Large intestine (tissue), 12 donors: ENCODE measurements at places on chromosomes 1 and 21. TPM values are rescaled to one million over a fixed set of nuclear protein-coding genes. Genes with fewer than 3 reads are reported as not detected.

GRCh38 chr1:240906477-240906876, 294.5 kb upstream of the GREM2 start:
- peak; percentile 64 for DNase-seq

CCDC185 gene
- polyA plus RNA-seq: not detected

DNA sequence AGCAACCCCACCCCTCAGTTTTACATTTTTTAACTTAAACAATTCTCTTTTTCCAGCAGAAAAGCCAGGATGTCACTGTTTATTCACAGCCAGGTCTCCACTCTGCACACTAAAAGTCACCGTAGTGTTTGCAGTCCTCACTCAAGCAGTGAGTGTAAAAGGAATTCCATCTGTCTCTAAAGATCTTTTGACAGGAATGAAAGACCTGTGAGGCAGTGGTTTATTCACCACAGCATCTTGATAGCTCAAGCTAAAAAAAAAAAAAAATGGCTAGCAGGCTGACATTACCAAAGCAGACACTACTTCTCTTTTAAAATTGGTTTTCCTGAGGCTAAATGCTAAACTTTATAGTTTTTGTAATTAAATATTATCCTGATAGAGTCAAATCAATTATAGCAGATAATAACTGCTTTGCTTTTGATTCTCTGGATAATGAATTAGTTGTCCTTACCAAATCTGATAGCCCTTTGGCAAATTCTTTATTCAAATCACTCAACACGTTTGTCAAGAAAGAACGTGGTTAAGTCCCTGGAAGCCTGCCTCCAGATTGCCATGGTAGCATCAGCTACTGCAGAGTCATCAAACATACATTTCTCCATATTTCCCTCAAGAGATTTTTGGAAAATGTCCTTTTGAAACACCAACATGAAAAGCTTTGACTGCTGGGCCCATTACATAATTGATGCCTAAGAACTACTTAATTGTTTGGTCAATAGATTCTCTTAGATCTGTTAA, 22.2 kb upstream of the SLC5A9 start:
- DNase-seq: no peak

DNA sequence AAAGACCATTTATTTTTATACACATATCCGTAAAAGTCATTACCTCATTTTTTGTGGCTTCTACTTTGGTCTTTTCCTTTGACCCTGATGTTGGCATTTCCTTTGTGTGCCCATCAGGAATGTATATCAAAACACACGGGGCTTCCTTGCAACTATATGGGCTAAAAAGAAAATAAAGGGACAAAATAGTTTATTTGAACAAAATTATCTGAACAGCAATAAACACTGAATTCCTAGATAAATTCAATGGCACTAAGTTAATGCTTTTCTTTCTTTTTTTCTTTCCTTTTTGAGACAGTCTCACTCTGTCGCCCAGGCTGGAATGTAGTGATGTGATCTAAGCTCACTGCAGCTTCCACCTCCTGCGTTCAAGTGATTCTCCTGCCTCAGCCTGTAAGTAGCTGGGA, 45.2 kb downstream of the EPRS1 start:
- DNase-seq: no peak

KCNE2 gene
- 0.37 TPM for polyA plus RNA-seq

DNA sequence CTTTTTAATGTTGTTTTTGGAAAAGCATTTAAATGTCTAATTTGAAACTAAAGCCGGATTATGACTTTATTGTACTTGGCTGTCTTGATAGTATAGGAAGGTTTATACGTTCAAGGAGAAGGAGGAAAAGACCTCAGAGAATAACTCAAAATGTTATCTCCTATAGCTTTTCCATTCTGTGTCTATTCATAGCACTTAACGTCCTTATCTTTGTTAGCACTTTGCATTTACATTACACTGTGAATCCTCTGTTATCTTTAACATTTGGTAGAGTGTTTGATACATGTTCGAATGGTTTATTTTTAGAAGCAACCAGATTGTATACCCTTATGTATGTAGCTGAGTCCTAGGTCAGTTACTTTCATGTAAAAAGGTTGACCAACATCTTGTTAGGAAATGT, 50.8 kb upstream of the PODN start:
- DNase-seq: no peak

DNA sequence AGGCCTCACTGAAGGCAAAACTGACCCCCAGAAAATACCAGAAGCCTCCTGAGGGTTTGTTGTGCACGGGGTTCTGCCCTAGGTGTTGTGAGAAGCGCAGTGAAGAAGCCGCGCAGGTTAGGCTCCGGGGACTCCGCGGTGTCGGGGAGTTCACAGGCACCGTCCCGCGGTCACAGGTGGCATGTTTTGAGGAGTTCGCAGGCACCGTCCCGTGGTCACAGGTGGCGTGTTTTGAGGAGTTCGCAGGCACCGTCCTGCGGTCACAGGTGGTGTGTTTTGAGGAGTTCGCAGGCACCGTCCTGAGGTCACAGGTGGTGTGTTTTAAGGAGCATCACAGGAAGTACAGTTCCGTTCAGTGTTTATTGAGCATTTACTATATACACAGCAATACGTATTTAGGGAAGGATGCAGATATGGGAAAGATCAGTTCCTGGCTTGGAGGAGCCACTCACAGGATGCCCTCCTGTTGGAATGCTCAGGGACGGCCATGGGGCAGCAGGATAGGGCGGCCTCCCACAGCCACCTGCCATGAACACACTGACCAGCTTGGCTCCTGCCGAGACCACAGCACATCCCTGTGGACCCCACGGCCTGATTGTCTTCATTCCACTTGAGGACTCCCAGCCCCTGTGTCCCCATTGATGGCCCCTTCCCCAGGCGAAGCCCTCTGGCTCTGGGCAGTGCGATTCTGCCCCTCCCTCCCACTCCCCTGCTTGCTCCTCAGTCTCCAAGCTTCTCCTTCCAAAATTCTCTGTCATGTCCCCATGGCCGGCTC, 86.0 kb upstream of the VAMP3 start:
- no peak for DNase-seq

LRRN2 gene
- 5.9 TPM for polyA plus RNA-seq

DNA sequence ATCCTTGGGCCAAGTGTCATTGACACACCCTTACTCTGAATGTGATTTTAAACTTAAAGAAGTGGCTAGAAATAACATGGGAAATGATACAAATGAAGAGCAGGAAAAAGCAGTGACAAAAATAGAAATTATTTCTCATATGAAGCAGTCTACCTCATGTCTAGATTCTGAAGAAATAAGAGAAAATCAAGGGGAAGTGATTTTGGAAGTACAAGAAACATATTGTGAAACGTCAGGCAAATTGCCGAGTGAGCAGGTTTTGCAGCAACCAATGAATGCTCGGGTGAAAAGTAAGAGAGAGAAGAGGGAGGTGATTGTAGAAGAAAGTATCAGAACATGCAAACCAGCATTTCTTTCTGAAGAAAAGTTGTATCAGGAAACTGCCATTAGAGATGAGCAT, 130.7 kb downstream of the MACF1 start:
- peak; percentile 21 for DNase-seq
